ENCODE measurements at places on chromosomes 13 and 19. TPM values are rescaled to one million over a fixed set of nuclear protein-coding genes. Genes with fewer than 3 reads are reported as not detected.
A peak's percentile ranks its signal among the peaks of the same experiment; 100 is the strongest.

- H3K27me3 ChIP-seq = no peaks in the 10 kb centered on the region
- no peaks in the 10 kb centered on the region for H3K4me1 ChIP-seq
- H3K36me3 ChIP-seq = no peaks in the 10 kb centered on the region
- no peak for DNase-seq
- H3K27ac ChIP-seq = no peak overlapping the region
- H3K4me3 ChIP-seq = no peak overlapping the region
Observed at GRCh38 chr13:46310066-46310465, 77.0 kb downstream of the RUBCNL start.

DNA sequence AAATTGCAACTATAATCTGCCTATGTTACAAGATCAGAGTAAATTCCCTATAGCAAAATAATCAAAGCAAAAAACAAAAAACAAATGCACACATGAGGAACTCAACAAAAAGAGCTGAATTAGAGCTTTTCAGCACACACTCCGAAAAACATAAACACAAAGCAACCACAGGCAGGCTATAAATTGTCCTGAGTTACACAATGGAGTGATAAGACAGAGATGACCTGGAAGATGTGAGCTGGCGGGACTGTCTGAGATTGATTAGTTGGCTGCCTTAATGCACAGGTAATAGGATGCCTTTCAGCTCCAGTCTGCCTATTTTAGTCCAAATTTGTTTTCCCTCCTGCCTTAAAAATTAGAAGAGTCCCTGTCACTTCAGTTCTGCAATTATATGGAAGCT, 159.0 kb upstream of the FNDC3A start:
- H3K4me1 ChIP-seq = peaks cover 14% of the 10 kb centered on the region
- H3K27ac ChIP-seq = no peak overlapping the region
- DNase-seq = no peak
- H3K27me3 ChIP-seq = no peaks in the 10 kb centered on the region
- H3K4me3 ChIP-seq = no peak overlapping the region
- no peaks in the 10 kb centered on the region for H3K36me3 ChIP-seq

- no peak for DNase-seq
- H3K36me3 ChIP-seq = no peaks in the 10 kb centered on the region
- H3K4me3 ChIP-seq = no peak within 1 kb of the TSS
- H3K27me3 ChIP-seq = no peaks in the 10 kb centered on the region
- no peaks in the 10 kb centered on the region for H3K4me1 ChIP-seq
- no peak within 1 kb of the TSS for H3K27ac ChIP-seq
Observed at GRCh38 chr19:50790396-50790795, at the start of gene ACP4. TSS of gene ACP4 (plus strand) at chr19:50790415. CDS start at chr19:50790415, 0 bp downstream.

IGFL3 gene
- total RNA-seq = not detected

DNA sequence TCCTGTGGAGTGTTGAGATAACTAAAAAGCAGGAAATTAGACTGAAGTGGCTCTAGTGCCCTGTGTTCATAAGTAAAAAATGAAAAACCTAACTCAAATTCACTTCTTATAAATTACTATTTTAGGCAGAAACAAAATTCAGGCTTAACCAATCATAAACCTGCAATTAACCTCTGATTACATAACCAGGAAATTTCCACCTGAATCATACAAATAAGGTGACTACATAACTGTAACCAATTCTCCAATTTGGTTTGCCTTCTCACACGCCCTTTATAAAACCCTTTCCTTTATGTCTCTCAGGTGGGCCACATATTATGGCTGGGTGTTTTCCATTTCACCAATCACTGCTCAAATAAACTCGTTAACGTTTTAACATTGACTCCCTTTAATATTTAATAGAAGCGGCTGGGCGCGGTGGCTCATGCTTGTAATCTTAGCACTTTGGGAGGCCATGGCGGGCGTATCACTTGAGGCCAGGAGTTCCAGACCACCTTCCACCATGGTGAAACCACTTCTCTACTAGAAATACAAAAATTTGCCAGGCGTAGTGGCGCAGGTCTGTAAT, 22.9 kb upstream of the ZNF724 start:
- H3K27ac ChIP-seq = peak overlapping the region; percentile 75
- H3K36me3 ChIP-seq = no peaks in the 10 kb centered on the region
- H3K4me3 ChIP-seq = peak overlapping the region; percentile 87

GRCh38 chr19:35284153-35285094, 2.1 kb downstream of the HAMP start:
- DNase-seq = no peak
- no peaks in the 10 kb centered on the region for H3K4me1 ChIP-seq
- no peak overlapping the region for H3K4me3 ChIP-seq
- H3K27me3 ChIP-seq = no peaks in the 10 kb centered on the region
- no peaks in the 10 kb centered on the region for H3K36me3 ChIP-seq
- H3K27ac ChIP-seq = no peak overlapping the region

DNA sequence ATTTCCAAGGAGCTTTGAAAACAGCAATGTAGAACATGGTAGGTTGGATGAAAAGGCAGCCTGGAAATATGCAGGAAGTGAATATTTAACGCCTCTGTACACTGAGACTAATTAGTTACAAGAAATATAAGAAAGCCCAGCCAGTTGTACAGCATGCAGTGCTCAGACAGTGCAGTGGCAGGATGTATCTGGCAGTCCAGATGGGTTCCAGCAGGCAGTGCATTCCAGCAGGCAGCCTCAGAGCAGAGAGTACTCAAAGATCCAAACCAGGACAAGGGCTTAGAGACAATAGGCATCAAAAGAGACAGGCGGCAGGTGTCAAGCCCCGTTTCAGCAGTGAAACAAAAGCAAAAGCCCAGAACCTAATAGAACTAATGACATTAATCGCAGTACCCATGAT, 2776.3 kb downstream of the PCDH9 start:
- H3K27me3 ChIP-seq = no peaks in the 10 kb centered on the region
- no peaks in the 10 kb centered on the region for H3K36me3 ChIP-seq
- H3K4me1 ChIP-seq = no peaks in the 10 kb centered on the region
- no peak overlapping the region for H3K4me3 ChIP-seq

DNA sequence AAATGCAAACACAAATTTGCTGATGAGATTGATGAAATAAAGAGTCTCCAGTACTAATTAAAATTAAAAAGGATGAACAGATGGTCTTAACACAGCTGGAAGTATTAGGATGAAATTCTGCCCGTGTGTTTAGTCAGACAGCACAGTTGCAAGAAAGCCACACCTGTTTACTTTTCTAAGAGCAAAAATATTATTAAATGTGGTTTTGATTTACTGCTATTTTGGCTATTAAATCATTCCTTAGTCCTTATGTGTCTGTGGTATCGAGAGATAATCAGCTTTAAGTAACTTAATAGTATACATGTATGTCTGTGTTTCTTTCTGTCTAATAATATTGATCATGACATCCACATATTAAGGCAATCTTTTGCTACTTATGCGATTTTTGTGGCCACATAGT, 494.9 kb downstream of the GPC6 start:
- no peak overlapping the region for H3K27ac ChIP-seq
- H3K4me1 ChIP-seq = no peaks in the 10 kb centered on the region
- no peak for DNase-seq
- no peaks in the 10 kb centered on the region for H3K27me3 ChIP-seq

DNA sequence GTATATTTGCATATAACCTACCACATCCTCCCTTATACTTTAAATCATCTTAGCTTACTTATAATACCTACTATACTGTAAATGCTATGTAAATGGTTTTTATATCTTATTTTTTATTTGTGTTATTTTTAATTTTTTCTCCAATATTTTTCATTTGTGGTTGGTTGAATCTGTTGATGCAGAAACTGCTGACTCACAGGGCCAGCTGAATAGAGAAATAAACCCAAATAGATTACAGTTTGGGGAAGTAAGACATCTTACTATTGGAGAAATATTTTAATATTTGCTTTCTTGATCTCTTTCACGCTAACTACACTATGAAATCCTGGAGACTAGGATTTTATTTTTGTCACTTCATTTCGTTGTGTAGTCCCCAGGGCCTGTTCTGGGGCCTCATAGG, 7.1 kb downstream of the SMAD9 start:
- H3K4me3 ChIP-seq = no peak overlapping the region
- no peak for DNase-seq
- no peaks in the 10 kb centered on the region for H3K36me3 ChIP-seq
- H3K4me1 ChIP-seq = no peaks in the 10 kb centered on the region
- no peak overlapping the region for H3K27ac ChIP-seq
- H3K27me3 ChIP-seq = no peaks in the 10 kb centered on the region

DNA sequence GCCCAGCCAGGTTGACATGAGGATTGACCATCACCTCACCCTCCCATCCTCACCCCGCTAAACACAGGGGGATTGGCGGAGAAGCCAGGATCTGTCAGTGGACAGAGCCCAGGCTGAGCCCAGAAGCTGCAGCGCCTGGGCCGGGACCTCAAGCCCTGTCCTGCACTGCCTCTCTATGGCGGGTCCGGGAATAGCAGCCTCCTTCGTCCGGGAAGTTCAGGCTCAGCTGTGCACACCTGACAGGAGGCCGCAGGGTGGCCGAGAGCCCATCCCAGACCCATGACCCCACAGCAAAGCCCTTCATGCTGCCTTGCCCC, 67.8 kb downstream of the SPACA7 start:
- no peak overlapping the region for H3K4me3 ChIP-seq
- H3K36me3 ChIP-seq = no peaks in the 10 kb centered on the region
- DNase-seq = peak; percentile 53
- H3K27ac ChIP-seq = no peak overlapping the region

PINLYP gene
- total RNA-seq = 7.2 TPM

GRCh38 chr19:23283925-23284324, 33.7 kb upstream of the ZNF724 start:
- no peaks in the 10 kb centered on the region for H3K27me3 ChIP-seq
- no peak overlapping the region for H3K27ac ChIP-seq
- H3K36me3 ChIP-seq = no peaks in the 10 kb centered on the region
- H3K4me3 ChIP-seq = no peak overlapping the region

ZNF560 gene
- 3.3 TPM for total RNA-seq

DNA sequence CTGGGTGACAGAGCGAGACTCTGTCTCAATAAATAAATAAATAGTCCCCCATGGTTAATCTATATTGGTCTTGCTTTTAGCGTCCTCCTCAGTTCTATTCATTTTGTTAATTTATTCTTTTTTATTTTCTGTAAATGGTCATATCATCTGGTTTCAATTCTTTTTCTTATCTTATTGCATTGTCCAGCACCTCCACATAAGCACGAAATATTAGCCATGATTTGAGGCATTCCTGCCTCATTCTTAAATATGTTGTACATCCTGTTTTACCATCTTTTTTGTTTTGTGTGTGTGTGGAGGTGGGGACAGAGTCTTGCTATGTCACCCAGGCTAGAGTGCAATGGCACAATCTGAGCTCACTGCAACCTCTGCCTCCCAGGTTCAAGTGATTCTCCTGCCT, 24.6 kb upstream of the CCDC124 start:
- no peak overlapping the region for H3K27ac ChIP-seq
- no peaks in the 10 kb centered on the region for H3K4me1 ChIP-seq
- H3K4me3 ChIP-seq = no peak overlapping the region
- DNase-seq = no peak
- no peaks in the 10 kb centered on the region for H3K27me3 ChIP-seq

GRCh38 chr13:110546926-110547325, 14.6 kb downstream of the RAB20 start:
- H3K36me3 ChIP-seq = no peaks in the 10 kb centered on the region
- H3K27ac ChIP-seq = no peak overlapping the region
- no peak overlapping the region for H3K4me3 ChIP-seq
- H3K4me1 ChIP-seq = no peaks in the 10 kb centered on the region
- peak; percentile 97 for DNase-seq

- no peaks in the 10 kb centered on the region for H3K36me3 ChIP-seq
- H3K27ac ChIP-seq = no peak overlapping the region
- peaks cover 11% of the 10 kb centered on the region for H3K4me1 ChIP-seq
- H3K4me3 ChIP-seq = no peak overlapping the region
- no peak for DNase-seq
- no peaks in the 10 kb centered on the region for H3K27me3 ChIP-seq
Observed at GRCh38 chr13:97135883-97136282, 86.2 kb upstream of the MBNL2 start.

- H3K36me3 ChIP-seq = no peaks in the 10 kb centered on the region
- DNase-seq = no peak
- H3K4me1 ChIP-seq = no peaks in the 10 kb centered on the region
- H3K27me3 ChIP-seq = no peaks in the 10 kb centered on the region
- no peak overlapping the region for H3K4me3 ChIP-seq
Observed at GRCh38 chr13:113402471-113403254, 38.7 kb upstream of the GRTP1 start.

DNA sequence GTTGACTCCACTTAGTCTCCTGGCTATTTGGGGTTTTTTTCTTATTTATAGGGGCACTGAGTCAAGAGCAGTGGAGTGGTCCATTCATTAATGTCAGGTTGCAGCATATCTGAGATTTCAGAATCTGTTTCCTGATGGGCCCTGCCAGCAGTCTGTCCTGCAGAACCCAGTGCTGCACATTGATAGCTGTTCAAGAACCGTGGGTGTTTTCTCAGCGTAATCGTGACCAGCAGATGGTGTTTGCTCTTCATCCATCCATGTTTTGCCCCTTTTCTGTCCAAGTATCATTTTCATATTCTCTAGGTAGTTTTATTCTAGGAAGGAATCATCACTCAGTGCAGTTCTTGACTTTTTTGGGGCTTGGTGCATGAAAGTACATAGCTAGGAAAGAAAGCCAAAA, 166.5 kb downstream of the ATP8A2 start:
- H3K36me3 ChIP-seq = no peaks in the 10 kb centered on the region
- DNase-seq = no peak
- no peaks in the 10 kb centered on the region for H3K27me3 ChIP-seq

ZNF136 gene
- total RNA-seq = 9.2 TPM

DNA sequence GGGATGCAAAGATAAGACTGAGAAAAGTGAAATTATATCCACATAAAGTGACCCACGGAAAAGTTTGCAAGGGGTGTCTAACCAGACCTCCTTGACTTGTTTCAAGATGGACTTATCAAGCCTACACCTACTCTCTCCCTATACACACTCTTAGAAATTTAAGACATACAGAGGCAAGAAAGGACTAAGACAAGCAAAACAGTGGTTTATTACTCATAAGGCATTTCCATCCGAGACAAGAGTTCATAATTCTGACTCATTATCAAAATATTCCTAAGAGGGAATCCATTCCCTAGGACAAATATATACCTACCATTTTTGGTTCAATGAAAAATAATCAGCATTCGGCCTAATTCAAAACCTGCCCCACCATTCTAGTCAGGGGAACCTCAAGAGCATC, 232.6 kb upstream of the GPC6 start:
- no peak overlapping the region for H3K4me3 ChIP-seq
- peak; percentile 48 for DNase-seq
- H3K4me1 ChIP-seq = no peaks in the 10 kb centered on the region
- no peaks in the 10 kb centered on the region for H3K36me3 ChIP-seq

DNA sequence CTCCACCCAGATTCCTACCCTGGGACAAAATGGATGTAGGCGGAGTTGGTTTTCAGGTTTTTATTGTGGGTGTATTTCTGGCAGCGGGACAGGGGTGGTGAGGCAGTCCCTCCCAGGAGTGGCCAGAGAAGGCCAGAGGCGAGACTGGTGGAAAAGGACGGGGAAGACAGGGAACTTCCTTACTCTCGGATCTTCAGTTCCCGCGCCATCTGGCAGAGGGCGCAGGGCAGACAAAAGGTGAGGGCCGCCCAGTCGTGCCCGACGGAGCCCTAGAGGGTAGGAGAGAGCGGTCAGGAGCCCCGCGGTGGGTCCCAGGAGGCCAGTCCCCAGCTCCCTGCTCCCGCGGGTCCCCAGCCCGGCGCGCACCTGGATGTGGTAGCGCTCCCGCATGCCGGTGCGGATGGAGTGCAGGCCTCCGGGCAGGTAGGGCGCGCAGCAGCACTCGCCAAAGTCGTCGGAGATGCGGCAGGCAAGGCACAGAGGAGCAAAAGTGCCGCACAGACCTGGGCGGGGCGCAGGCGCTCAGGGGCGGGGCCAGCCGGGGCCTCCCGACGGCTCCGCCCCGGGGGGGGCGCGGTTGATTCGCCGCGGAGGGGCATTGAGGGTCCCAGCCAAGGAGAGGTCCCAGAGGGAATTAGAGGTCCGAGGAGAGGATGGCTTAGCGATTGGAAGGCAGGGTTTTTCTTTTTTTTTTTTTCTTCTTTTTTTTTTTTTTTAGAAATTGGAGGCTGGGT, 3.0 kb downstream of the CNFN start:
- peak overlapping the region; percentile 23 for H3K4me3 ChIP-seq
- DNase-seq = peak; percentile 40
- no peaks in the 10 kb centered on the region for H3K4me1 ChIP-seq
- no peak overlapping the region for H3K27ac ChIP-seq
- peaks cover 25% of the 10 kb centered on the region for H3K27me3 ChIP-seq

Data from fibroblast of lung (primary cell).